ENCODE measurements at places on chromosomes 11 and 22.
A peak's percentile ranks its signal among the peaks of the same experiment; 100 is the strongest.

DNA sequence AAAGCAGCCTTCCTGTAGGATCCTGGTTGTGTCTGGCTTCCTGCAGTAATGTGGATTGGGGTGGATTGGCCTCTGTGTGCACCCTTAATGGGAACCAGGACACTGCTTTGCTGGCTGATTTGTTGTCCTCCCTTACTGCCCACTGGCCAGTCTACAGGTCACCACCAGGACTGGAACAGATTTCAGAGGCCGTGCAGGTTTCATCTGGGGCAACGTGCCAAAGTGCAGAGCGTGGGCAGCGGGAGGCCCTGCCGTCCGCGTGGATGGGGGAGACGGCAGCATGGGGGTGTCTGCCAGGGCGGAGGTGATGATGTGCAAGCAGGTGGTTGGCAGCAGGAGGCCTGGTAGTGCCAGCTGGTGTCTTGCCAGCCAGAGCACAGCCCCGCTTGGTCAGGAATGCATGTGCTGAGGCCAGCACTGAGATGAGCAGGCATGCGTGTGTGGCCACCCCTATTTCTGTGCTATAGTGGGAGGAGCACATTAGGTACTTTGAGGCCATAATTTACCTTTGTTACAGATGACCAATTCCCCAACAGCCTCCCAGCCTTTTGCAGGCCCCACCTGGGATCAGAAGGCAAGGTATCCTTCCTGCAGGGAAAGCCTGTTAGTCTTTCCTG lies 24.3 kb downstream of the BCR start:
- peak; percentile 52 for DNase-seq

DNA sequence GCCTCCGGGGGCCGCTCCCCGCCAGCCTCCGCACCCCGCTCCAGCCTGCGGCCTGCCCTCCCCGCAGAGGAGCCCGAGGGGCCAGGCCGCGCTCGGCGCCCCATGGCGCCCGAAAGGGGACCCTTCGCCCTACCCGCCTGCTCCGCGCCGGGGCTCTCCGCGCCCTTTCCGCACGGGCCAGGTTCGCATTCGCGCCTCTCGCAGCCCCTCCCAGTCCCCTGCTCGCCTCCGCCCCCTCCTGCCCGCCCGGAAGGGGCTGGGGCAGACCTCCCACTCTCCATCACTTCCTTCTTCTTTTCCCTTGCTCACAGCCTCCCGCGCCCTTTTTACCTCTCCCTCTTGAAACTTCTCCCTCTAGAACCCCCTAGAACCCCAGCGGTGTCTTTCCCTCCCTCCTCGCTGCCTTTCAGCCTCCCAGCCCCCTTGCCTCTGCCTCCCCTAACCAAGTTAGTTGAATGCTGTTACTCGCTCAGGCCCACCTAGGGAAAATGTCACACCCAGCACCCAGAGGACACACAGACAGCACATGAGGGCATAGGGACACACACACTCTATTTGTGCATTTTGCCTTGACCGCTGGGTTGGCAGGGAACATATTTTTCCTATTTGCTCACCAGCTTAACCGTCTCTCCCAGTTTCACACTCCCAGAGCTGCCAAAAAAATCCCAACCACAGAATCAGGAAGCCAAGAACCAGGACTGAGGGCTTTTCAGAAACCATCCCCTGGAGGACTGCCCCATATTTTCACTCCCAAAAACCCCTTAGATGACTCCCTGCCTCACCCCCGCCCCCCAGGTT lies at the start of gene SLC43A3:
TSS of gene SLC43A3 (minus strand) at position 193 of the 798 bp plus-strand sequence. CDS start 949 bp downstream, outside the sequence.
- DNase-seq, result peak; percentile 85

DNA sequence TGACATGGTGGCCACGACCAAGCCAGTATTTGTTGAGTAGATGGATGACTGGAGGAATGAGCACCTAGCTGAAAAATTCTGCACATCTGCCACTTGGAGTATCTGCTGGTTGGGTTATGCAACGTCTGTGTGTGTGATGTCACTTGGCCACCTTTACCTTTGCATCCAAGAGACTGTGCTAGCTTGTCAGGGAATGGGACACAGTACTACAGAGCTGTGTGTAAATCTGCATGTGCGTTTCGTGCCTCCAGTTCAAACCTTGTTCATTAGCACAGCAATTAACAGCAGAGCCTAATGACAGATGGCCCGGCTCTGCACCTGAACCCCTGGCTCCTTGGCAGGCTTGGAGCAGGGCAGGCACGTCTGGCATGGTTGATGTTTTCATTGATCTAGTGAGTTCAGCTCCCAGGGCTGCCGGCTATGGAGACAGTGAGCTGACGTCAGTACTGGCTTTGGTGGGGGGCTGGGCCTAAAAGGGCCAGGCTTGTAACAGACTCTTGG lies 188.4 kb upstream of the NAV2 start:
- no peak for DNase-seq

DNA sequence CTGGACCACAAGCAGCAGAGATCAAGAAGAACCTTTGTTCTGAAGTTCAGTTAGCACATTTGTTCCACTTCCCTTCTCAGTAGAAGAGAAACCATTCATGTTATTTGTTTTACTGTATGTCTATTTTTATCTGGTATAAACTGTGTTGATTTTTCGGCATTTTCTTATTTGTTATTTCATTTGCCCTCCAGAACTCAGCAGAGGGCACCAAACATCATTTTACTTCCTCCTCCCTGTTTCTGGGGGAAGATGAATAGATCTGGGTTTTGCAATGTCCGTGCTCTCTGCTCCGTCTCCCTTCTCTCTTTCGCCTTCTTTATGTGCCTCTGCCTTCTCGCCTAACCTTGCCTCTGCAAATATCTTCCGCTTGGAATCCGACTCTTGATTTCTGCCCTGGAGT lies 366.9 kb downstream of the NTM start:
- DNase-seq, result no peak

GRCh38 chr11:117302228-117302627 lies 11.1 kb downstream of the BACE1-AS start:
- no peak for DNase-seq

GRCh38 chr22:42418811-42419242 lies 13.4 kb downstream of the NFAM1 start:
- no peak for DNase-seq

DNA sequence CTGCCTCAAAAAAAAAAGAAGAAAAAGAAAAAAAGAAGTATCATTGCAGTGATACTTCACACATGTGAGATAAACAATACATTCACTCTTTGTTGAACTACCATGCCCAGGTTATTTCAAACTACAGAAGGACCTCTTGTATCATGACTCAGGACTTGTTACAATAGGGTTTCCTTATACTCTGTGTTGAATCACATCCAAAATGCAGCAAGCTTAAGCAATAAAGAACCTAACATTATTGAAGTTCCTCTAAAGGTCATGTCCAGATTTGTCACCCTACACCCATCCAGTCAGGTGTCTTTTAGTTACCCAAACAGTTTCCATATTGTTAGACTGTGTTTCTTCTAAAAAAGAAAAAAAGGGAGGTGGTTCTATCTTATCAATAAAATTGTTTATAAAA lies 26.9 kb upstream of the ALKBH3 start:
- DNase-seq, result peak; percentile 29

DNA sequence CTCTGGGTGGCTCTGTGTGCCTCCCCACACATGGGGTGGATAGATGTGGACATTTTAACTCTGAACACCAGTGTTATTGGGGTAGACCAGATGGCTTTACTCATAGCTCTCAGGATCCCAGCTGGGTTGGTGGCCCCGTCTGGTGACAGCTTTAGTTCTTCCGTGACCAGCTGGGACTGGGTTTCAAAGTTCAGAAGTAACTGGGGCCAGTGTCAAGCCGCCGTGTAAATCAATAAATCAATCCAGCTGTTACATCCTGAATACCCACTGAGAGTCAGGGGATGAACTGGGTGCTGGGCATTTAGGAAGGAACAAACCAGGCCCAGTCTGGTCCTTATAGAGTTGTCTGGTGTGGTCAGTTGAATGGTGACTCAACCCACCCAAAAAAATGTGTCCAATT lies 269.4 kb downstream of the CTTN start:
- no peak for DNase-seq

GRCh38 chr11:116225236-116225635 lies 547.6 kb downstream of the BUD13 start:
- no peak for DNase-seq

GRCh38 chr11:2555336-2555735 lies 110.5 kb downstream of the KCNQ1 start:
- no peak for DNase-seq

DNA sequence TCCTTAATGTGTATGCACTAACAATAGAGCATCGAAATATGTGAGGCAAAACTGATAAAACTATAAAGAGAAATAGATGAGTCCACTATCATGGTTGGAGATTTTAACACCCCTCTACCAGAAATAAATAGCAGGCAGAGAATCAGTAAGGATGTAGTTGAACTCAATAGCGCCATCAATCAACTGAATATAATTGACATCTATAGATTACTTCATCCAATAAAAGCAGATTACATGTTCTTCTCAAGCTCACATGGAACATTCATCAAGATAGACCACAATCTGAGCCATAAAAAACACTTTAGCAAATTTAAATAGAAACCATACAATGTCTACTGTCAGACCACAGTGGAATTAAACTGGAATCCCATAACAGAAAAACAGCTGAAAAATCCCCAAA lies 46.9 kb upstream of the NUP160 start:
- DNase-seq, result no peak

GRCh38 chr11:119361056-119361787 lies 14.7 kb upstream of the MFRP start:
- peak; percentile 97 for DNase-seq

GRCh38 chr11:119389611-119390254 lies 8.2 kb upstream of the USP2 start:
- DNase-seq, result no peak

GRCh38 chr11:17720796-17721171 lies 1.4 kb downstream of the MYOD1 start:
- no peak for DNase-seq

GRCh38 chr22:44014241-44014640 lies 9.9 kb upstream of the PARVB start:
- DNase-seq, result no peak

GRCh38 chr11:45885274-45885920 lies at the start of gene MAPK8IP1:
Gene MAPK8IP1, plus strand, starts transcription at chr11:45885651. Its CDS starts 170 bp downstream, at chr11:45885821.
- no peak for DNase-seq

GRCh38 chr11:34633990-34634693 lies 13.2 kb downstream of the EHF start:
- peak; percentile 67 for DNase-seq

GRCh38 chr11:17010851-17011420 lies 3.3 kb downstream of the PLEKHA7 start:
- DNase-seq, result no peak
